ENCODE measurements at places on chromosomes 13 and 19. TPM values are rescaled to one million over a fixed set of nuclear protein-coding genes. Genes with fewer than 3 reads are reported as not detected.

SLC46A3 gene
- total RNA-seq = 0.54 TPM

CGB8 gene
- not detected for total RNA-seq

KIR2DL4 gene
- not detected for total RNA-seq

KCNC3 gene
- total RNA-seq = not detected

- DNase-seq = no peak
Observed at GRCh38 chr19:34662919-34663318, 14.0 kb downstream of the SCGB2B2 start.

DNA sequence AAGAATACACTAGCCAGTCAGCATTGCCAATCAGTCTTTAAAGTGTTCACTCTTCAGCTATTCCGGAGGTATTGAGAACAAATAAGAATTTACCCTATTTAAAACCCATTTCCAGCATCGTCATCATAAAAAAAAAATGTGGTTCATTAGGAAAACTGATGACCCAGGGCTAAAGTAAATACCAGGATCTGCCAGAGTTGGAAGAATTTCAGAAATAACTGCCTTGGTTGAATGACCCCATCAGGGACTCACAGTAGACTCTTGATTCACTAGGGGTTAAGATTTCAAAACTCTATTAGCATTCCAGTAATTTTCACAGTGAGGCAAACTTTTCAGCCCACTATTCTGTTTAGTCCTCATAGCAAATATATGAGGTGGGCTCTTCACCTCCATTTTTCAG, 377.0 kb downstream of the ITGBL1 start:
- no peak for DNase-seq

DNA sequence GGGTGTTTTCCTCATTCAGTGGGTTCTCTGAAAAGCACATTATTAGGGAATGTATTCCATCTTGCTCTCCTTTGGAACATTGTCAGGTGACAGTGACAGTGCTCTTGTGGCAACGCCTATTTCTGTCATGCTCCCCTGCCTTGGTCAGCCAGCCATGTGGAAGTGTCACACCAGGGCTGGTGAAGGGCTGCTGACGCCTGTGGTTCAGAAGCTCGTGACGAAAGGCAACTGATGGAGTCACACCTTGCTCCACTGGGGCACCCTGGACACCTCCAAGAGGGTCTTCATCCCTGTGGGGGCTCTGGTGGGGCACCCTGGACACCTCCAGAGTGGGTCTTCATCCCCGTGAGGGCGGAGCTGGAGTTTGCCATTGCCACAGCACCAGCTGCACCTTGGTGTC, 68.9 kb upstream of the GPR183 start:
- DNase-seq = no peak

GRCh38 chr13:42735010-42735409, 46.4 kb upstream of the FAM216B start:
- peak; percentile 30 for DNase-seq

DNA sequence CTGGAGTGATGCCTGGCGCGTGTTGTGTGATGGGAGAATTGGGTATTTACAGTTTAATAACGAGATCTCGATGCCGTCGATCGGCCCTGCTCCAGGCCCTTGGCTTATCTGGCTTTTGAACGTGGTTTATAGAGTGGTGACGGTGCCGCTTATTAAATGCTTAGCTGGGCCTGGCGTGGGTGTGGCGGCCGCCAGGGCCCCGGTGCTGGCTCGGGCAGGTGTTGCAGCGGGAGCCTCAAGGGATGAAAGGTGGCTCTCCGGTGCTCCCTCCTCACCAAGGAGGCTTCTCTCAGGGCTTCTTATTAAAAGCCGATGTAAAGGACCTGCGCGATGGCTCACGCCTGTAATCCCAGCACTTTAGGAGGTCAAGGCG, 173.8 kb downstream of the KDM4B start:
- DNase-seq = no peak

GRCh38 chr19:40633207-40633606, 32.0 kb downstream of the LTBP4 start:
- DNase-seq = peak; percentile 85

- no peak for DNase-seq
Observed at GRCh38 chr13:20939662-20940061, 37.1 kb upstream of the XPO4 start.

DNA sequence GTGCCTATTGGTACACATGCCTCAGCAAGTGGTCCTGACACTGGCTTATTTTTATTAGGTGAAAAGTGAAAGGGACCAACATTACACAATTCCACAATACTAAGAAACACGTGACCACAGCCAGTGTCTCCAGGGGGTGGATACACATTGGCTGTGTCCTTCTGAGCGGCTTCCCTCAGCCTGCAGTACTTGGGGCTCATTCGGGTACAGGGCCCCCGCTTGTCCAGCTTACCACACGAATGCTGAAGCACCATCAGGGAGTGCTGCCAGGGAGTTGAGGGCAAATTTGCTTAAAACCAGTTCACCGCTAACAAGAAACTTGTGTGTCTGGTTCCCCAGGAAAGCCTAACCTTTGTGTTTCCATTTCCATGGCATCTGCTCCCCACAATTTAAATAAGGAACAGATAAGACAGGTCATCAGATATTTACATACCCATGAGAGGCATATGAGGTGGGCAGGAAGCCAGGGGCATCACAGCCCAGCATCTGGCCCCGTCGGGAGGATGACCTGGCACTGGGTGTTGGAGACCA, 23.3 kb downstream of the PBX4 start:
- peak; percentile 47 for DNase-seq
